RPMI7951 (cell line): ENCODE measurements at places on chromosomes 5 and 9. TPM values are rescaled to one million over a fixed set of nuclear protein-coding genes. Genes with fewer than 3 reads are reported as not detected.

STPG3 gene
- not detected in 2 replicates for total RNA-seq

ACOT12 gene
- not detected in 2 replicates for total RNA-seq

TRAF1 gene
- total RNA-seq = 3.1 and 3.4 TPM in 2 replicates

SLC36A2 gene
- not detected in 2 replicates for total RNA-seq

CATSPER3 gene
- total RNA-seq = not detected in 2 replicates

HTR4 gene
- total RNA-seq = not detected in 2 replicates

OR5C1 gene
- not detected in 2 replicates for total RNA-seq

MARVELD2 gene
- total RNA-seq = 1.1 and 2.5 TPM in 2 replicates

DNA sequence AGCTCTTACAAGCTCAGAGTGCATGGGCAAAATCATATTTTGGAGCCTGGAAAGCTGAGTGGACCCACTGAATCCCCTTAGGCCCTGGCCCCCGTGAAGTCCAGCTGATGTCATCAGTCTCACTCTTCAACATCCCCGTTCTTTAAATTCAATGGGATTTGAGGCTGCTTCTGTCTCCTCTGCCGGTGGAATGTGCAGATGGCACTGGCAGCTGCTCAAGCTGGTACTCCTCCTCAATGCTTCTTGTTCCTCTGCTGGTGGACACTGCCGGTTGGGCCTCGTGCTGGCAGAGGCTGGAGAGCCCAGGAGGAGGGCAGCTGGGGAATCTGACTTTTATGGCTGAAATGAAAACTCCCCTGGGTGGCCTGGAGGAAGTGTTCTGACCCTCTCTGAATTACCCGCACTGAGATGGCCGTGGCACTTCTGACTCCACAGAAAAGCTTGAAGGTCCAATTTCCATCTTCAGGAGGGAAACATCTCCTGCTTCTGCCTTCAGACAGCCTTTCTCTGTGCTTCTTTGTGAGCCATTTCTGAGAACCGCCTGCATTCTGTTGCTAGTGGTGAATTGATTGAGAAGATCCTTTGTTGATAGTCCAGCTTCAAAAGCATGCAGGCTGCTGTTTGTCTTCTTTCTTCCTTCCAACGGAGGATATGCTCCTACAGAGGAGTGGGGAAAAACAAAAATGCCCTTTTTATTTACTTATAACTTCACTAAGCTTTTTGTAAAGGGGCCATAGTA, 298.9 kb downstream of the TMEM38B start:
- peak; percentile 29 for DNase-seq

GRCh38 chr9:121945281-121945680, 147.8 kb downstream of the TTLL11 start:
- DNase-seq = peak; percentile 10

DNA sequence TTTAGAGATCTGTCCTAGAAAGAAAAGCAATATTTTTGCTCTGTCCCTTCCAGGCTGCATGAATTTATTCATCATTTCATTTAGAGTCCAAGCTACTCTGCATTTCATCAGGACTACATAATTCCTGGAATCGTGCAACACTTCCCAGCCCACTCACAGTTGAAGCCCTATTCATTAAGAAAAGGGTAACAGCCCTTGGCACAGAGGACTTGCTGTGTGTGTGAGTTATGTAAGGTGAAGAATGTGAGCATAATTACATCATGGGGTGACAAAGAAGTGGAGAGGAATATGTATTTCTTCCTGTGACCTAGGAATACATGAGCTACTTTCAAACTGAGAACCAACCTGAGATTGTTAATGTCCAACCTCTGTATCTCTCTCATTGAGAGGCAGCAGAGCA, 317.4 kb downstream of the ARHGEF28 start:
- no peak for DNase-seq

DNA sequence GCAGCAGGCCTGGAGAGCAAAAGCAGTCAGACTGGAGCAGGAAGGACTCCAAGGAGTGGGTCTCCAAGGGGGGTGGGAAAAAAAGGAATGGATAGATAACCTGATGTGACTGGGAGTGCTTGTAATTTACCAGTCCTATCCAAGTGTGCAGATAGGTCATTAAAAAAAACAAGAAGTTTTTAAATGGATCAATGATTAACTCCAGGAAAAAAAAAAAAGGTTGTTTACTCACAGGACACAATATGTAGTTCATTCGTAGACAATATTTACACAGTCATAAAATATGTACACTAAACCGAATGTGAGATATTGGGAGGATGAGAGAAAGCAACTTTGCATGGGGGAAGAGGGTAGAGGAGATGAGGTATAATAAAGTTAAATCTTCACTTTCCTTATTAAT, 20.4 kb downstream of the ZBTB5 start:
- DNase-seq = no peak

DNA sequence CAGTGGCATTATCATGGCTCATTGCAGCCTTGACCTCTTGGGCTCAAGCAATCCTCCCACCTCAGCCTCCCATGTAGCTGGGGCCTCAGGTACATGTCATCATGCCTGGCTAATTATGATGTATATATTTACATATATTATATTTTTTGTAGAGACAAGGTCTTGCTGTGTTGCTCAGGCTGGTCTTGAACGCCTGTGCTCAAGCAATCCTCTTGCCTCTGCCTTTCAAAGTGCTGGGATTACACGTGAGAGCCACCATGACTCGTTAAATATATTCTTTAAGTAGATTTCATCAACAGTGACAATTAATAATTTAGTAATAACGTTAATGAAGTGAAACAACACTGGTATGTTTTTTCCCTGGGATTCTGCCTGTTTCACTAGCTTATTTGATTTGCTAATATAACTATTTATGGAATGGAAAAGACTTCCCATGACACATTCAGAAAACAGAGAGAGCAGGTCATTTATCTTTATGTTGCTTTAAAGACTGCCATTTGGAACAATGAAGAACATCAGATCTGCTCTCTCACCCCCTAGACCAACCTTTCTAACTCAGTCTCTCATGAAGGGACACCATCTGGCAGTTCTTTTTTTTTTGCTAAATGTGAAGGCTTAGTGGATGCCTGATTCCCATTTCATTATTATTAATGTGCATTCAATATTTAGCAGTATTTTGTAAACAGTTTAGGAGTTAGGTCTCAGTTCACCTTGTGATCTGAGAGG, 295.6 kb downstream of the KIF4B start:
- DNase-seq = no peak

- DNase-seq = no peak
Observed at GRCh38 chr9:35774907-35775635, 16.3 kb upstream of the NPR2 start.

DNA sequence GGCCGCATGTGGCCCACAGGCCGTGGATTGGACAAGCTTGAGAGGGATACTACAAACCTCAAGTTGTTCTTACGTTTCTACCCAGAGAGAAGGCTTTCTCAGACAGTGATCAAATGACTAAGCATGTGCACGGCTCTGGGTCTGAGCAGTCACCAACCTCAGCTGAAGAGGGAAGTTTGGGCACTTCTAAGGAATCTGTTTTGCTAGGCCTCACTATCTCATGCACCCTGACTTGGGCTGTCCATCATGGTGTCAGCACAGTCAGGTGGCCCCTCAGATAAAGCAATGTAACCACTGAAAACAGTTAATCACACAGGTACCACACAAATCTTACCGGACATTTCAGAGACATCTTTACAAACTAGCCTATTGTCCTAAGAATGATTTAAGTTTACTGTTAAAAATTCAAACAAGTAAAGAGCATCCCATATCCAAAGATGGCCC, 24.6 kb downstream of the CSF2 start:
- no peak for DNase-seq

- DNase-seq = no peak
Observed at GRCh38 chr9:130663258-130663976, 977 bp upstream of the PRDM12 start.
